ENCODE measurements at places on chromosomes 7 and 10. TPM values are rescaled to one million over a fixed set of nuclear protein-coding genes. Genes with fewer than 3 reads are reported as not detected.

Gene GPR15LG
- not detected for total RNA-seq

Gene PRSS37
- total RNA-seq: not detected

Gene HTRA1
- total RNA-seq: 60.7 TPM

Gene GARIN1A
- total RNA-seq: under 0.01 TPM

Gene ATP6V0A4
- total RNA-seq: under 0.01 TPM

Gene NEUROG3
- total RNA-seq: not detected

Gene DRGX
- total RNA-seq: not detected

Gene GRID1
- total RNA-seq: under 0.01 TPM

Gene FGFR2
- total RNA-seq: 0.13 TPM

Gene UTF1
- not detected for total RNA-seq

Gene SUN3
- not detected for total RNA-seq

Gene FLNC
- 130 TPM for total RNA-seq

Gene MYOZ1
- not detected for total RNA-seq

Gene TFR2
- total RNA-seq: 0.26 TPM

Gene SRI
- total RNA-seq: 110 TPM

Gene PDLIM1
- total RNA-seq: 51.1 TPM
